ENCODE measurements at places on chromosomes 7 and 10. TPM values are rescaled to one million over a fixed set of nuclear protein-coding genes. Genes with fewer than 3 reads are reported as not detected.

DNA sequence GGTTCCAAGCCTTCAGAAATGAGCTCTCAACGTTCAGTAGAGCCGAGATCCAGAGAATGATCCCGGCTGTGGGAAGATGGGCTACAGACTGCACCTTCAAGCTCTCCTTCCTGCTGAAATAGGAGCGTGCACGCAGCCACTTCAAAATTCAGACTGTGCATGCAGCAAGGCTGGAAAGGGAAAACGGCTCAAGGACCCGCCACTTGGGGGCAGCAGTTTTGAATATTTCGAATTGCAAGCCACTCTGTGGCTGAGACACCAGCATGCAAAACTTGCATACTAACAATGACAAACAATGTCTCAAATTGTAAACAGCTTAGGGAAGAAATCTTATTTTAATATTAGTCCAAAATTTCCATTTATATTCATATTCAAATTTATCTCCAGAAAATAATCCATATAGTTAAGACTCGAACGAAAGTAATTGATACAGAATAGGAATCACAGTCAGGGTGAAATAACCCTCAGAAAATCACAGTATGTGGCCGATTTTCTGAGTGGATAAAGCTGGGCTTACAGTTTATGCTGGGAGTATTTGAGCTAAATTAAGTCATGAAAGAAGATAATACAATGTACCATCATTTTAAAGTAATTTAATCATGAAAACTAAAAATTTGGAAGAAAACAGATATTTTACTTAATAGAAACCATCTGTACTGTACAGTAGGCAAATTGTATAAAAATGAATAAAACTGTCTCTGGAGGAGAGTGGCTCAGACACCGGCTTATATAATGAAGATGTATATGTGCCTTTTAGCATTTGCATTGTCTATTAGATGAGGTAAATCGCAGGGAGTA is 137.9 kb upstream of the MKI67 start:
- DNase-seq: peak; percentile 41

DNA sequence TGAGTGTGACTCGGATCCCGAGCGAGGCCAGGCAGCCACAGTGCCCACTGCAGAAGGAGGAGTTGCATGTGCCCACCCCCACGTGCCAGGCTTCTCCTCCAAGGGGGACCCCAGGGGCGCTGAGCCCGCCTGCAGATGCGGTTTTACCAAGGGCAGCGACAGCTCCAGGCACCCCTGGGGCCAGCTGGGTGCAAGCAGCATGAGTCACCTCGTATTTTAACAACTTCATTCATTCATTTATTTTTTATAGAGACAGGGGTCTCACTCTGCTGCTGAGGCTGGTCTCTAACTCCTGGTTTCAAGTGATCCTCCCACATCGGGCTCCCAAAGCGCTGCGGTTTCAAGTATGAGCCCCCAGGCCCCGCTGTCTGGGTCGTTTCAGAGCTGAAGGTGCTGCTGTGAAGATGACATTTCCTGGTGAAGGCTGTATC is 1.3 kb upstream of the FOXL3 start:
- DNase-seq: no peak

DNA sequence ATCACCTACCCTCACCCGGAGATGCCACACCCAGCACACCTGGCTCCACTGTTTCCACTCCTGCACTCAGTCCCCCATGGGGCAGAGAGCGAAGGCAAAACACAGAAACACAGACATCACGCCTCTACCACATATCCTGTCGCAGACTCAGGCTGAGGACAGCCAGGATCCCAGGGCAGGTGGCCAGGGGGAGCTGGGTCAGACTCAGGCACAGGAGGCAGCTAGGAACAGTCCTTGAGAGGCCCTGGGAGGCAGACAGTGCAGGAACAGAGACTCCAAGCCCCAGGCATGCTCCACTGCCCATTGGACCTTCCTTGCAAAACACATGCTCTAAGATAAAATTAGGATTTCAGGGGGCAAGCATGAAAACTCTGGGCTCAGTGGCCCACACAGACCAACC is 154.4 kb upstream of the C7orf33 start:
- no peak for DNase-seq

- no peak for DNase-seq
Measured at GRCh38 chr7:109476409-109476808, 906.7 kb downstream of the DNAJB9 start.

- no peak for DNase-seq
Measured at GRCh38 chr7:730501-731439, 3.7 kb upstream of the PRKAR1B start.

DNA sequence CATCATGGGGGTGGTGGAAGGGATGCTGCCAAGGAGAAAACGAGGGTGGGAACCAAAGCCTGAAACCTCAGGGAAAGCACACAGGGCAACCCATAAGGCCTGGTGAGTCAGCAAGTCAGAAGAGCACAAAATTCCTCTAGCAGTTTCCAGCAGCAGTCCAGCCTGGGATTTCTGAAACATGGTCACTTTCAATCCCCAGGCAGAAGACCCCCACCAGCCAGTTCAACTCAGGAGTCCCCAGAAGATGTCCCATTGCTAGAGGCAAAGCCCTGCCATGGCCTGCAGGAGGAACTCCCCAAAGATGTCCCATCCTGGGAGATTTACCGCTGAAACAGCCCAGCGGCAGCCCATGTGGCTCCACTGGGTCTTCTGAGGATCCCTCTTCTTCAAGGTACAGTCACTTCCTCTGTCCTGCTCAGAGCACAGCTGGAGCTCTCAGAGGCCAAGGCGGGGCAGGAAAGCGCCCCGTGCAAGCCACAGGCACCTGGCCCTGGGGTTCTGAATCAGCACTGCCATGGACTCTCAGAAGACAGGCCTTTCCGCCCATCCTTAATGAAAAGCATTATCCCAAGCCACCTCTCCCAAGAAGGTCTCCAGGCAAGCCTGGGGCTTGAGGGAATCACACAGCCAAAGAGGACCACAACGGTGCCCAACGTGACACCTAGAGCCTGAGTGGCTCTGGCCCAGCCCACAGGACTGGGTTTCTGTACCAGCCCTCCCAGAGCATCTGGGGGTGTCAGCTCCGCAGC is 196.9 kb downstream of the GRID1 start:
- no peak for DNase-seq

GRCh38 chr7:141198194-141198958 is 124.5 kb downstream of the TMEM178B start:
- no peak for DNase-seq

DNA sequence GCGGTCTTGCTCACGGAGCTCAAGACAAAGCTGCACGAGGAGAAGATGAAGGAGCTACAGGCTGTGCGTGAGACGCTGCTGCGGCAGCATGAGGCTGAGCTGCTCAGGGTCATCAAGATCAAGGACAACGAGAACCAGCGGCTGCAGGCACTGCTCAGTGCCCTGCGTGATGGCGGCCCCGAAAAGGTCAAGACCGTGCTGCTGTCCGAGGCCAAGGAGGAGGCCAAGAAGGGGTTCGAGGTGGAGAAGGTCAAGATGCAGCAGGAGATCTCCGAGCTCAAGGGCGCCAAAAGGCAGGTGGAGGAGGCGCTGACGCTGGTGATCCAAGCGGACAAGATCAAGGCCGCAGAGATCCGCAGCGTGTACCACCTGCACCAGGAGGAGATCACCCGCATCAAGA is 51.4 kb downstream of the JAKMIP3 start:
- no peak for DNase-seq

DNA sequence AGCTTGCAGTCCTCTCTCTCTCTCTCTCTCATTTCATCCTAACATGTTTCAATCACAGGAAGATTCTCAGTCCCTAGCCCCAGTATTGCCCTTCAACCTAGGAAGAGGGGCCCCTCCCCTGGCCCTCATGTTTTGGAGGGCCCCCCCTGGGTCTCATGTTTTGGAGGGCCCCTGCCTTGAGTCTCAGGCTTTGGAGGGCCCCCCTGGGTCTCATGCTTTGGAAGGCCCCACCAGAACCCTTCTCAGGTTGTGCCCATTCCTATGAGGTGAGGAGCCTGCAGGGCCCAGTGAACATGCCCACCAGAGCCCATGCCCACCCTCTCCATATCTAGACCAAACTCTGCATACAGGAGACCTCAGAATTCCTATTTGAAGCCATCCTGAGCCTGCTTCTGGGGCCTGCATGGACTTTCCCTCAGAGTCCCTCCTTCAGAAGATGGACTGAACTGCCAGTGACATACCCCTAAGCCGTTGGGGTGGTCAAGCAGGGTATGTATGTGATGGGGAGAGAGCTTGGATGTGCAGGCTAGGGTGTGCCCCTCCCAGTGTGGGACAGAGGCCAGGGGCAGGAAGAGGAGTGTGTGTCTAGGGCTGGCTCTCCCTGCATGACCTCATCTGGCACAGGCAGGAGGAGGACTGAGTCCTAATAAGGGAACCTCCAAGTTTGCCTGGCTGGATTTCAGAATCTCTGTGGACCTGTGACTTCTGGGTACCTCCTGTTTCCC is 8.1 kb upstream of the VDAC2 start:
- DNase-seq: no peak

GRCh38 chr10:70280099-70280498 is 3.7 kb downstream of the NPFFR1 start:
- DNase-seq: no peak

DNA sequence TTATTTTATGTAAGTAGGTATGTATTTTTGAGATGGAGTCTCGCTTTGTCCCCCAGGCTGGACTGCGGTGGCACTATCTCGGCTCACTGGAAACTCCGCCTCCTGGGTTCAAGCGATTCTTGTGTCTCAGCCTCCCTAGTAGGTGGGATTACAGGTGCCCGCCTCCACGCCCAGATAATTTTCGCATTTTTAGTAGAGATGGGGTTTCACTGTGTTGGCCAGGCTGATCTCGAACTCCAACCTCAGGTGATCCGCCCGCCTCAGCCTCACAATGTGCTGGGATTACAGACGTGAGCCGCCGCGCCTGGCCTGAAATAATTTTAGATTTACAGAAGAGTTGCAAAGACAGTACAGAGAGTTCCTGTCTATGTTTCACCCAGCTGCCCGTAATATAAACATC is 37.5 kb downstream of the PFKFB3 start:
- DNase-seq: no peak

DNA sequence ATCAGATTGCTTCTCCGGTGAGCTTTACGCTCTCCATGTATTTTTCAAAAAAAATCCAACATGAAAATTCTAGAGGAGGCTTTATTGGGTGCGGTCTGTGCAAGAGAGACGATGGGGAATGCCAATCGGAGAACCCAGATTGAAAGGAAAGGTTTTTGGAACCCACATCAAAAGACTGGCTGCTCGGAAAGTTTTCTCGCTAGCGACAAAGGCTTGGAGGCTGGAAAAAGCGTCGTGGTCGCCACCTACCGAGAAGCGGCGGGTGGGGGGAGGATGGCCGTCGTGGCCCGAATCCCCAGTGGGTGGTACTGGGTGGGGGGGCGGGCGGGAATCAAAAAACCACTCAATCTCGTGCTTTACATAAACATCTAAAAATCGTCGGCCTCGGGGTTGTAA is 1.1 kb upstream of the GTF2I start:
- DNase-seq: peak; percentile 57

- DNase-seq: no peak
Measured at GRCh38 chr7:159113056-159113455, 31.6 kb downstream of the VIPR2 start.

DNA sequence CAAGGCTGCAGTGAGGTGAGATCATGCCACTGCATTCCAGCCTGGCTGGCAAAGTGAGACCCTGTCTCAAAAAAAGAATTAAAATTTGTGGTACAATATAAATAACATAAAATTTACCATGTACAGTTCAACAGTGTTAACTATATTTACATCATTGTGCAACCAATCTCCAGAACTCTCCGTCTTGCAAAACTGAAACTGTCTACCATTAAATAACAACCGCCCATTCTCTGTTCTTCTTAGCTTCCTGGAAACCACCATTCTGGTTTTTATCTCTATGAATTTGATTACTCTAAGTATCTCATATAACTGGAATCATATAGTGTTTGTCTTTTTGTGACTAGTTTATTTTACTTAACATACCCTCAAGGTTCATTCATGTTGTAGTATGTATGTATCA is 167.6 kb downstream of the AUTS2 start:
- DNase-seq: no peak

DNA sequence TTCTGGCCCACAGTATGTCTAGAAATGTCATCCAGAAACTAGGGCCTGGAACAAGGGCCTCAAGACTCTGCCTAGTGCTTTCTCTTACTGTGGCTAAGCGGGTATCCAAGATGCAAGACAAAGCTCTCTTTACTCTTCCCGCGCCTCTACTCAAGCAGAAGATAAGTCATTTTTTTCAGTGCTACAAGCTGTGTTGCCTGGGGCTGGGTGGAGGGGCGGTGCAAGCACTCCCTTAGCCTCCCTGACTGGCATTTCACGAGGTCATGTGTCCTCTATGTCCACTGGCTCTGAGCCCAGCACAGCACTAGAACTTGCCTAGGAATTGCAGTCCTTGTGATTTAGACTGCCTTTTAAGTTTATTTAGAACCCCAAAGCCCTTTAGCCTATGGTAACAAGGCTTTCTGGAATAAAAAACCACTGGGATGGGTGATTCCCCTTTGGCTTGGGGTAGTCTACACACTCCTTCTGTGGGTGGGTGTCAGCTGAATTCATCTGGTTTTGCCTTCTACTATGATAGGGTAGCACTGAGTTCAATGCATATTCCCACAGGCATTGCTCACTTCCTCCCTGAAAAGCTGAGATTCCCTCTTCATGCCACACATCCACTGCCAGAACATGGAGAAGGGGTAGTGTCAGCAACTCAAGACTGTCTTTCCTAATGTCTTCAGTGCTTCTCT is 371.8 kb upstream of the KCND2 start:
- no peak for DNase-seq

GRCh38 chr10:29830531-29831512 is 196.1 kb upstream of the SVIL start:
- DNase-seq: no peak

DNA sequence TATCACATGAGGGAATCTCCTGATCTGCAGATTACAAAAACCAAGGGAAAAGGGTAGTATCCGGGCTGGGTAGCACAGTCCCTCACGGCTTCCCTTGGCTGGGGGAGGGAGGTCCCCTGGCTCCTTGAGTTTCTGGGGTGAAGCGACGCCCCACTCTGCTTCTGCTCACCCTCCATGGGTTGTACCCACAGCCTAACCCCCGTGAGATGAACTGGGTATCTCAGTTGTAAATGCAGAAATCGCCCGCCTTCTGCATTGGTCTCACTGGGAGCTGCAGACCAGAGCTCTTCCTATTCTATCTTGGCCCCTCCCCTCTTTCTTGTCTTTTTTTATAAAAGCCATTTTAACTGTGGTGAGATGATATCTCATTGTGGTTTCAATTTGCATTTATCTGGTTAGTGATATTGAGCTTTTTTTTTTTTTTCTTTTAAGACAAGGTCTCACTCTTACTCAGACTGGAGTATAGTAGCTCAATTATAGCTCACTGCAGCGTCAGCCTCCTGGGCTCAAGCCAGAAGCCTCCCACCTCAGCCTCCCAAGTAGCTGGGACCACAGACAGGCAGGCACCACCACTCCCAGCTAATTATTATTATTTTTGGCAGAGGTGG is 87.8 kb downstream of the ABCC2 start:
- DNase-seq: no peak

GRCh38 chr7:148623586-148624282 is 33.2 kb downstream of the C7orf33 start:
- no peak for DNase-seq

- DNase-seq: no peak
Measured at GRCh38 chr10:131848741-131849590, 51.8 kb upstream of the PPP2R2D start.

GRCh38 chr7:64875658-64876406 is 27.2 kb upstream of the ZNF273 start:
- no peak for DNase-seq

Gene CLRN3
- total RNA-seq: not detected

Gene NUTM2A
- total RNA-seq: not detected

Gene ACBD7
- total RNA-seq: 13.1 TPM

Gene ING3
- 18.9 TPM for total RNA-seq

Gene CALHM1
- not detected for total RNA-seq

Gene ADRB1
- total RNA-seq: 4.8 TPM

Gene GPR85
- not detected for total RNA-seq
